ENCODE measurements at places on chromosomes 7 and 10. TPM values are rescaled to one million over a fixed set of nuclear protein-coding genes. Genes with fewer than 3 reads are reported as not detected.

DNA sequence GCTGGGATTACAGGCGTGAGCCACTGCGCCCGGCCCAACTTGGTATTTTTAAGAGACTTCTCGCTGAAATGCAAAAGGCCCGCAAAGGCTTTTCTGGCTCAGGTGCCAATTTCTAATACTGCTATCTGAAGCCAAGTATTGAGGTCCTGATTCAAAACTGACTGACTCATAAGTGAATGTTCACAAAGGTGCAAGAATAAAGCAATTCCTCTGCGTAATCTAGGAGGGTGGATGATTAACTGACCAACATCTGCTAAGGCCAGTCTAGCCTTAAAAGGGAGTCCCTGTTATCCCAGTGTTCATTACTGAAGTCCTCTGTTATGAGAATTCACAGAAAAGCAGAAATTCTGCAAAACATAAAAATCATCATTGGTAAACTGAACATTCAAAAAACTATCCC lies 111.4 kb downstream of the SRPK2 start:
- DNase-seq: no peak

HOGA1 gene
- total RNA-seq: not detected

FAM241B gene
- total RNA-seq: 1.1 TPM

DNA sequence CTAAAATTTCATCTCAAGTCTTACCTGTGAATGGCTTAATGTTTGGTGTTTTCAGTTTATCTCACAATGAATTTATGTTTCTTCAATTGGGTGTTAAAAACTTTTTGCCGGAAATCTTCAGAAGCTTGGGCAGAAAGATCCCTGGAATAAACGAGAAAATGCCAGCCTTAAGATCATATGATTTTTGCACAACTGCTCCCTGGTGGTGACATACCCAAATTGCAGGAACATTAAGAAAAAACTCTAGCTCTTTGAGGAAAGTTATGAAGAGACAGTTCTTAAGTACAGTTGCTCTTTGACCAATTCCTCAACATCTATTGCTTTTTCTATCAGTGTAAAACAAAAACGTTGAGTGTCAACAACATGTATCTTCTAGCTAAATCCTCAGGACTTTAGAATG lies 48.2 kb upstream of the CREB5 start:
- DNase-seq: no peak

DNA sequence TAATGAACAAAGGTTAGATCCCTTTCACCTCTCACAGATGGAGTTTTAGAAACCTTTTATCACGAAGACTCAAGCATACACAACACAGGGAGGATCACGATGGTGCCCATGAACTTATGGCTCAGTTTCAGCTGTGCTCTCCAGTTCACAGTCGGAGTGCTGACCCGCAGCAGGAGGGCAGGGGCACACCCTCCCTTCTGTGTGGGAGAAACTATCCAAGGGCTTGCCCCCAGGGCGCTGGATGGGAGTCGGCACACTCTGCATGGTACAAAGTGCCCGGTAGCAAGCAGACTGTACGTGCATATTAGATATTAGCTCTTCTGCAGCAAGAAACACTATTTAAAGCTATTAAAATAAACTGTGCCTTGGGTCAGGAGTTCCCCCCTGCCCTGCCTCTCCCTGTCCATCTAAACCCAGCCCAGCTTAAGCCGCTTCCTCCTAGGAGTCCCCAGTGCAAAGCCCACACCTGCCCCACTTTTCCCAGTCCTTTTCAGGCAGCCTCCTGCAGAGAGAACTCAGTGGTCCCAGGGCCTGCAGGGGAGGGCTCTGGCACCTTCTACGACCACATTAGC lies 76.5 kb downstream of the CHST15 start:
- no peak for DNase-seq

WDR91 gene
- total RNA-seq: 47.0 TPM

All from B cell (primary cell).